ENCODE measurements at places on chromosomes 3 and 15.
A peak's percentile ranks its signal among the peaks of the same experiment; 100 is the strongest.

- no peak for DNase-seq
Measured at GRCh38 chr15:44300572-44300971, 12.1 kb downstream of the GOLM2 start.

- DNase-seq = no peak
Measured at GRCh38 chr15:88843334-88843733, 40.1 kb downstream of the ACAN start.

DNA sequence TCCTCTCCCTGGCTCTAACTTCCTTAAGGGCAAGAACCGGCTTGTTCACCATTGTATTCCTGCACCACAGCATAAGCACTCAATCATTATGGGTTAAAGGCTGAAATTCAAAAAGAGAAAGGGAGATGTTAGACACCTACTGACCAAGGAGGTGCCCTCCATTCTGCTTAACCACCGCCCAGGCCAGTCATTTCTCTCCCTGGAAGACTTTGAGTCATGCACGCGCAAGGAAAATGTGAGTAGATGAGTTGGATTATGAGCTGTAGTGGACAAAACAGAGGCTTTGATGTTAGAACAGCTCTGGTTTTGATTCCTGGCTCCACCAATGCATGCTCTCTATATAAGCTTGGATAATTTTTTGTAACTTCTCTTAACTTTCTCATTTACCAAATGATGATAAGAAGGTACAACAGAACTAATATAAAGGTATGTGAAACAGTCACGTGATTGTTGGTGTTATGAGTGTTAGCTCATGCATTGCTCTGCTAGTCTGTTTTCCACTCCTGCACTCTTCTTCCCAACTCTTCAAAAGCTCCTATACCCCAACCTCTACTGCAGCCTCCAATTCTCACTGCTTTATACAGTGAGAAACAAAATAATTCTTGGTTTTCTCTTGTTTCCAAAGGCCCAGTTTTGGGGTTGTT, 148.4 kb upstream of the ATP11B start:
- DNase-seq = no peak

DNA sequence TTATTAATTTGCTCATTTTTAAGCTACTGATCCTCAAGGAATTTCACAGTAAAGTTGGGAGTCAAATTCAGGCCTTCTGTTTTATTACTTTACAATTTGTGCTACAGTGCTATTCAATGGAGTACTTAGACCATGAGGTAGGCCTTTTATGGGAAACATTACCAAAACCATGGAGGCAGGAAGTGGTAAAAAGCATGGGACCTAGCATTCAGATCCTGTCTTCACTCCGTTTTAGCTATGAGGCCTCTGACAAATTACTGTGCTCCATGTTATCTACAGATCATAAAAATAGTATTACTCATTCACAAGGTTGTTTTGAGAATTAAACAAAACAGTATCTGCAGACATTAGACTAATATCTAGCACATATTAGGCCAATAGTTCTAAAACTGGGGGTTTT, 140.6 kb upstream of the SLITRK3 start:
- DNase-seq = no peak

DNA sequence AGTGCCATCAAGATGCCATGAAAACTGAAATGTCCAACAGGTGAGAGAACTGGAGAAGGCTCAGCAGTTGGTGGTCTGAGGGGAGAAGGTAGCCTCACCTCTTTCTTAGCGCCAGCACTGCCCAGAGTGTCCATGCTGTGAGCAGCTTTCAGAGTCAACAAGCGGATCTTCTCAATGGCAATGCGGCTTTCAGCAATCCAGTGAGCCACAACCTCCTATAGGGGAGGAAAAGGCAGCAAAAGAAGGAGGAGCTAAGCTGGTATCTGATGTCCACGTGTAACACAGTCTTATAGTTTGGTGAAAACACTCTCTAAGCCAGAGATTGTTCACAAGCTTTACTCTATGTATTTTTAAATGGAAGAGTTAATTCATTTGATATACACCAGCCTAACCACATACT, 36.1 kb upstream of the ACKR4 start:
- DNase-seq = no peak

GRCh38 chr3:82354228-82354627, 592.8 kb upstream of the GBE1 start:
- DNase-seq = peak; percentile 6

- DNase-seq = no peak
Measured at GRCh38 chr15:86139828-86140227, 60.2 kb downstream of the AGBL1 start.

- DNase-seq = no peak
Measured at GRCh38 chr15:86213420-86213819, 133.7 kb downstream of the AGBL1 start.

DNA sequence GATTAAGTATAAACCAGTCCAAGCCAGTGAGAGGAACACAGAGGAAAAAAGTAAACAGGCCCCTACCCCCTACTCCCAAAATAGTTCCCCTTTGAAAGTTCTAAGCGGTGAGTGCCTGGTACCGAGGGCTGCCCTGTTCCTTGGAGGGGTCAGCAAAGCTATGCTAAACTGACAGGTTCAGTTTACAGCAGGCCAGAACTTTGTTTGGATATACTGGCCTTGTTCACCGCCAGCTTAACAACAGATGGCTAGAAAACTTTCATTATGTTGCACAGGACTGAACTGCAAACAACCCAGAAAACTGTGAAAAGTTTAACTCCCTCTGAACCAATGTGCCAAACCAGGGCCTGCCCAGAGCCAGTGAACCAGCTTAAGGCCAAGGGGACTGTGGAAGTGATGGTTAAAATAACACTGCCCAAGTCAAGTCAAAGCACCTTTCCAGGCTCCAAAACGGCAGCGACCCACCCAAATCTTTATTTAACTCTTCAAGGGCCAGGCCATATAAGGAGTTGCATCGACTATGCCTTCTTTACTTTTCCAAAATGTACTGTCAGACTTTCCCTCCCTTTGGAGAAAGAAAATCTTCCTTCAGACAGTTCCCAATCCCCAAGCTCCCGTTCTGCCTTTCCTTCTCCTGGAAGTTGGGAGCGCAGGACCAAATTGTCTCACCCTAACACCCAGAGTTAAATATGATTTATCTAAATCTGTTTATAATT, 448.0 kb downstream of the FOXP1 start:
- no peak for DNase-seq

GRCh38 chr15:69562564-69562963, 109.9 kb downstream of the RPLP1 start:
- DNase-seq = no peak

GRCh38 chr3:61580982-61581643, 19.7 kb downstream of the PTPRG start:
- no peak for DNase-seq

GRCh38 chr15:52417957-52418356, 110.7 kb downstream of the MYO5A start:
- no peak for DNase-seq

DNA sequence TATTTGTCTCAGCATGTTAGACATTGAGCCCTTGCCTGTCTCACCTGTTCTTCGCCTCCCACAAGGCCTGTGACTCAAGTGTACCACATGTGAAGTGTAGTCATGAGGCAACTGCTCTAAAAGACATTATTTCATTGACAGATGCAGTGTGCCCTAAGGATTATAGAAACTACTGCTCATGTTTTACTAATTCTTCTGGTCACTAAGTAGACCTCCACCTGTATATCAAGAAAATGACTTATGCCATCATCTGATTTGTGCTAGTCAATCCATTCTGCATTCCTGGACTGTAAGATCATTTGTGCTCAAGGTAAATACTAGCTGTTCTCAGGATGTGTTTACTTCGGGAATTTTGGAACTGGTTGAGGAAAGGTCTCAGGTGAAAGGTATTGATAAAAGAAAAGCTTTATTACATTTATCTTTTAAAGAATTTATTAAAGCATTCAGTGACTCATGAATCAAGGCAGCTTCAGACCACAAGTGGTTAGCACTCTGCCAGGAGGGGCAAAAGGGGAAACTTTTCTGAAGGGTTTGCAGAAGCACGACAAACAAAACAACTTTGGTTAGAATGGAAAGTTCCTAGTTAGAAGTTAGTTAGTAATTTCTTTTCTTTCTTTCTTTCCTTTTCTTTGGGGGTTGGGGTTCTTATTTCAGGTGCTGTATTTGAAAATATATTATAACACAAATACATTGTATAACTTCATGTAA, 465.3 kb upstream of the CBLB start:
- DNase-seq = peak; percentile 85

DNA sequence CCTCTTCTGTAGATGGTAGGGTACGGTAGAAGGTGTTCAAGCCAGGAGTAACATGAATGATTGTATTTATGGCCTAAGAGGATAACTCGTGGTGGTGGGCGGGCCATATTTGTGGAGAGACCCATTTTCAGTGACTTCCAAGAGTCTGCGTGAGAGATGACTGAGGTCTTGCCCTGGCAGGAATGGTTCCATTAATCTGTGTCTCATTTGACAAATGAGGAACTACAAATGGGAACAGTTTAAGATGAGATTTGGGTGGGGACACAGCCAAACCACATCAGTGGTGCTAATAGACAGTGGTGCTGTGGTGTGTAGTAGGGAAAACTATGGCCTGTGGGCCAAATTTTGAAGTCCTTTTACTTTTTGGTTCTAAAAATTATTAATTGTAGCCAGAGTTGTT, 47.1 kb downstream of the FLNB start:
- no peak for DNase-seq

GRCh38 chr15:86382341-86382740, 302.7 kb downstream of the AGBL1 start:
- no peak for DNase-seq

- no peak for DNase-seq
Measured at GRCh38 chr3:127043731-127044510, 61.0 kb downstream of the PLXNA1 start.

DNA sequence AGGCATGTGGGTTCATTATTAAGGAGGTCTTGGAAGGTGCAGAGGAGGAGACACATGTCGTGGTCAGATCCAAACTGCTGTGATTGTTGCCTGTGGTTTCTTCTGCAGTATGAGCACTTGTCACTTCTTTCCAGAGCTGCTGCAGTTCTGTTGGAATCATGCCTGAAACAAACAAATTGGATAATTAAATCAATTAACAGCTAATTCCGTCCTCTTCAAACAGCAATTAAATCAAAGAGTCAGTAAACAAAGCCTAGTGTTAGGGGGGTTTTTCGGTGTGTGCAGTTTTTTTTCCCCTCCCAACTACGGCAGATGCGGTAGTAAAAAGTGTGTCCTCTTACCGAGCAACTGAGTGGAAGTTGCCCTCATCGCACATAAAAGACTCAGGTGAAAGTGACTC, 542.2 kb downstream of the FOXP1 start:
- DNase-seq = no peak

- DNase-seq = no peak
Measured at GRCh38 chr3:43785551-43785950, 94.8 kb downstream of the ABHD5 start.

GRCh38 chr3:194570235-194570634, 63.0 kb downstream of the TMEM44 start:
- DNase-seq = no peak

DNA sequence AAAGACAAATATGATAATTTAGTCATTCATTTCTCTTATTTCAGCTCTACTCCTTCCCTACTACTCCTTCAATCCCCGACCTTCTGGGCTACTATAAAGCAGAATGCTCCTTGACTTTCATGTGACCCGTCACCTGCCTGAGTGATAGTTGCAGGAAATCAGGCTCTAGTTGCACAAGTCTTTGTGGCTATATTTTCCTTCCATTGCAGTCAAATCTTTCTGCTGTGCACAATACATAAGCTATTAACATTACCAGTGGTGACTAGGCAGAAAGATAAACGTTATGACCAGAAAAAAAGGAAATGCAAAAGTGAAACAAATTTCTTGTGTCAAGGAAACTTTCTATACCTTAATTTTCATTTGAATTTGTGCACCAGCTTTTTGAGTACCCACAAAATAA, 2.3 kb downstream of the SUCNR1 start:
- no peak for DNase-seq

- no peak for DNase-seq
Measured at GRCh38 chr15:66925721-66926120, 139.7 kb upstream of the SMAD3 start.

DNA sequence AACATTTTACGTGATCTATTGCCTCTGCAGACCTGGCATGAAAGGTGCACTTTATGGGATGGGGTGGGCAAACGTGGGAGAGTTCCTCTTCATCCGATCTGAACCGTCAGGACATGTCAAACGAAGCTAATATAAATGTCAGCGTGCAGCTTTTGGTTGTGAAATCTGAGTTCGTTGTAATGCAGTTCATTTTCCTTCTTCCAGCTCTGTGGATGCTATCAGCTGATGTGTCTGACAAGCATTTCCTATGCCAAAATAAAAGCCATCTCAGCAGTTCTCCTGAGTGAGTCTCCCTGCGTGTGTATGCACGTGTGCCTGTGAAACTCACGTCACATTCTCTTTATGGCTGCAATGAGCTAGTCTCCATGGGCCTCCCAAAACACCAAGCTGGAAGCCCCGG, 512.3 kb downstream of the MCTP2 start:
- no peak for DNase-seq

GRCh38 chr3:112167758-112168157, 34.7 kb upstream of the GCSAM start:
- no peak for DNase-seq

DNA sequence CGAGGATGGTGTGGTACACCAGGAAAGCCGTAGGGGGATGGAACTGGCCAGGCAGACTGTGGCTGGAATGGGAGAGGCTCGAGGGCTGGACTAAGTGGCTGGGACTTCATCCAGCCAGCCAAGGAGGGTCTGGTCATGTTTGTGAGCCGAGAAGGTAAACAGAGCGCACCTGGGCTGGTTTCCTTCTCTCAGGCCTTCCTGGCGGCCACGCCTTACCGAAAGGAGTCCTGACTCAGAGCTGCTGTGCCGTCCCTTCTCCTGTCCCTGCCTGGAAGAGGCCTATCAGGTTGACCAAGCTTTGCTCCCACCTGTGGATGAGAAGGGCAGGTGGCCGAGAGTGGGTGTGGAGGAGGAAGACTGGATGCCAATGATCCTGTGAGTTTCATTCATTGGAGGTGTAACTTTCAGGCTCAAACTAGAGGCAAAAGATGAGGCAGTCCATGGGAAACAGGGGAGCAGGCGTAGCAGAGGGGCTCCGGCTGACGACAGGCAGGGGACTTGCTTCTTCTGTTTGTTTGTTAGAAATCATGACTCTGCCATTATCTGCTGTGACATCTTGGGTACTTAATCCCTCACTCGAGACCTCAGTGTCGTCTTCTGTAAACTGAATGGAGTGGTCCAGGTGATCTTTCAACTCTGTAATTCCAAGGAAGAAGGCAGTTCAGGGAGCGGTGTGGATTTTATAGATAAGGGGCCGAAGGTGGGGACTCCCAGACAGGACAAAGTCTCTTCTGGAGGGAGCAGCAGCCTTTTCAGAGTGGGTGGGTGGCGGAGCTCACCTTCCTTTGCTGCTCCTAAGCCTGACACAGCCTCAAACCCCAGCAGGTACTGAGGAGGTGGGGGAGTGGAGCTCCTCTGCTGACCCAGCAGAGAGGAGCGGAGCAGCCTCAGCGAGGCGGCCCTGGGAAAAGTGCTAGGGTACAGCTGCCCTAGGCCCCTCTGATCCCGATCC, 71.8 kb upstream of the GATM start:
- no peak for DNase-seq

DNA sequence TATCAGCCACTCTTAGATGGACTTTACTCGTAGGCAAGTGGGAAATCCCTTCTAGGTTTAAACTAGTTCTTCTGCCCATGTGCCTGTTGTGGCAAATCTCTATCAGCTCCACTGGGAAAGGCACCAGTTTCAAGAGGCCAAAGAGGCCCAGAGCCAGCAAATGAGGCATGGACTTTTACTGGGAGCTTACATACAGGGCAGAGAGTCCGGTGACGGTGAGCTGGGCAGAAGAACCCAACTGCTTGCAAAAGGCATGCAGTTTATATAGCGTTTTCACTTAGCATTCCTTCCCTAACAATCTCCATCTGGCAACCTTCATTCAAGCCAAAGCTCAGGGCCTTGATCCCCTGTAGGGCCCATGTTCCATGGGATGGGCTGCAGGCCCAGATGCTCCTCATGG, 93.0 kb upstream of the C3orf80 start:
- DNase-seq = no peak

GRCh38 chr3:59820352-59820934, 770.6 kb upstream of the CFAP20DC start:
- no peak for DNase-seq
